ENCODE measurements at places on chromosomes 12 and 14.

DNA sequence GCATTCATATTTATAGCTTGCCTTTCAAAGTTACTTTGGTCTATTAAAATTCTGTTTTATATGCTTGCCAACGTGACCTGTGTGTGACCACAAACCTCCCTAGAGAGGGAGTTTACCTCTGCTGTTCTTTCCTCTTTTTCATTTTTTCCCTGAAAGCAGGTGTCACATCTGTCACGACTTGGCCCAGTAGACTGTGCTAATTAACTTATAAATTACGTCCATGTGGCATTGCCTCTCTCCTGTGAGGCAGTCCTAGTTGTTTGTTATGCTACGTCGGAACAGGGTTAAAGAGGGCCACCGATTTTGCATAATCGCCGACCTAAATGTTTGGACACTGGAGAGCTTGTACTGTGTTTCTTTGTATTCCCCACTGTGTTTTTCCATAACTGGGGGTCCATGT is 343.9 kb upstream of the FLRT2 start:
- no peaks in the 10 kb centered on the region for H3K4me1 ChIP-seq
- no peaks in the 10 kb centered on the region for H3K36me3 ChIP-seq
- no peak overlapping the region for H3K4me3 ChIP-seq
- DNase-seq: no peak
- H3K27me3 ChIP-seq: no peaks in the 10 kb centered on the region

DNA sequence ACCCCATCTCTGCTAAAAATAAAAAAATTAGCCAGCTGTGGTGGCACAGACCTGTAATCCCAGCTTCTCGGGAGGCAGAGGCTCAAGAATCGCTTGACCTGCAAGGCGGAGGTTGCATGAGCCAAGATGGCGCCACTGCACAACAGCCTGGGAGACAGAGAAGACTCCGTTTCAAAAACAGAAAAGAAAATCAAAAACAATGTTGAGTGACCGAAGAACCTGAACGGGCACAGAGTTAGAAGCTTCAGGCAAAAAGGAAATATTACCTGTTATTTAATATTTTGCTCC is 3.5 kb downstream of the GLT1D1 start:
- H3K27me3 ChIP-seq: no peaks in the 10 kb centered on the region
- H3K4me3 ChIP-seq: no peak overlapping the region
- no peaks in the 10 kb centered on the region for H3K4me1 ChIP-seq

- H3K4me3 ChIP-seq: no peak overlapping the region
- no peaks in the 10 kb centered on the region for H3K4me1 ChIP-seq
- H3K36me3 ChIP-seq: no peaks in the 10 kb centered on the region
- no peak overlapping the region for H3K27ac ChIP-seq
- H3K27me3 ChIP-seq: no peaks in the 10 kb centered on the region
- DNase-seq: no peak
Measured at GRCh38 chr12:12872934-12873275, 18.5 kb upstream of the GPRC5A start.

DNA sequence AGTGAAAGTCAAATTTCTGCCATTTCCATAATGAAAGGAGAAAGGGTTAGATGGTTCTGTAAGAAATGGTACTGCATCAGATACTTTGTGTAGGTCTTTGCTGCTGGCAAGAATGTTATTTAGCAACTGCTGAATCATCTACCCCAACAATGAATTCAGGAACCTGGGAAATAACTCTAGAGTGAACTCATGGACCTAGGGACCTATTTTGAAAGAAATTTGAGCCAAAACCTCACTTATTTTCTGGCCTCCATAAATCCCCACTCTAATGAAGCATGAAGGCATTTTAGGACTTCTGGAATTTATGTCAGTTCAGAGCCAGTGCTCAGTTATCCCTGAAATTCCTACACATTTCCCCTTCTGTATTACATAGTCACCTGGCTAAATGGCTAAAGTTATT is 50.9 kb upstream of the CPNE8 start:
- H3K4me1 ChIP-seq: no peaks in the 10 kb centered on the region
- H3K4me3 ChIP-seq: no peak overlapping the region
- no peak for DNase-seq

DNA sequence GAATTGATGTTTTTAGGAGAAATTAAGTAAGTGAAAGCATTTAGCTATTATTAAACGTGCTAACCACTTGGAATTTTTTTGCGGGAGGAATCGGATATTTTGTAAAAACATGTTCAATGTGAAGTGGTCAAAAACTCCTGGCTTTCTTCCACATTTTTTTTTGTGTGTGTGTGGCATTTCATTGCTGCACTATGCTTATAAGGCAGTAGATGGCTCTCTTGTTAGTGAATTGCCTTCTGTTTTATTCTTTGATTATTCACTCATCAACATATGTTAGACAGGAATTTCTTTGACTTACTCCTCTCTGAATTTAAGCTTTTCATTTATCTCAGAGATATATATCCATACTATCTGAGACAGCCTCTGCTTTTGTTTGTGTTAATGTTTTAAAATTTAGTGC is 71.3 kb downstream of the DERA start:
- no peak overlapping the region for H3K4me3 ChIP-seq
- H3K4me1 ChIP-seq: no peaks in the 10 kb centered on the region
- H3K27ac ChIP-seq: no peak overlapping the region
- peaks cover 8% of the 10 kb centered on the region for H3K36me3 ChIP-seq
- DNase-seq: no peak

DNA sequence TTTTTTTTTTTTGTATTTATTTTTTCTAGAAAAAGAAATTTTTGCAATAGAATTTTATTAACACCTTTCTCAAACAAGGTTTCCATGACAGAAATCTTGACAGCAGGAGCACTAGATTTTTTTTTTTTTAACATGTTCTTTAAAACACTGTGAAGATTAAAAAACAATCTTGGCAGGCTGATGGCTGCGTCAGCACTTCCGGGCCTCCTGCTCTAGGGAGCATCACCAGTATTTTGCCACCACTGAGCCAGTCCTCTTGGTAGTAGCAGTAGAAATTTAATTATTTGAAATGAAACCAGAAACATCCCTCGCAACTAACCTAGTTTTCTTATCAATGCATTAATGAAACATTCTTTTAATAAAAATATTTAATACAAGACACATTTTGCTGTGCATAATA is 99.6 kb downstream of the APAF1 start:
- no peaks in the 10 kb centered on the region for H3K27me3 ChIP-seq
- H3K4me3 ChIP-seq: peak overlapping the region; percentile 72
- H3K4me1 ChIP-seq: peaks cover 13% of the 10 kb centered on the region
- H3K36me3 ChIP-seq: no peaks in the 10 kb centered on the region

DNA sequence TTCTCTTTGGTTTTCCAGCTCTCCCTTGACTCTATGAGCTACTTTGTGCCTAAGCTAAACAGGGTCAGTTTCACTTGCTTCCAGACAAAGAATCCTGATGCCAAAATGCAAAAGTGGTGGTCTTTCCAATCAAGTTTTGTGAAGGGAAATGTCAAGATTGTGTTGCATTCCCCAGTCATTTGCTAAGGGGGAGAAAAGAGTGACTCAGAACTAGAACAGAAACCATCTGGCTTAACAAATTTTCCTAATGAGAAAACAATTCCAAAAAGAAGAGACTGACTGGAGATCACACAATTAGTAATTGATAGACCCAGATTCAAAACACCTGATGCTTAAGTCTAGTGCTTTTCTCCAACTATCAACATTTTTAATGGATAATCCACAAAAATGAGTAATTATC is 235.1 kb upstream of the DIO2 start:
- no peaks in the 10 kb centered on the region for H3K4me1 ChIP-seq
- no peaks in the 10 kb centered on the region for H3K36me3 ChIP-seq
- DNase-seq: no peak
- H3K4me3 ChIP-seq: no peak overlapping the region

GRCh38 chr12:115132905-115133304 is 448.9 kb upstream of the TBX3 start:
- no peaks in the 10 kb centered on the region for H3K4me1 ChIP-seq
- no peaks in the 10 kb centered on the region for H3K27me3 ChIP-seq
- DNase-seq: no peak
- no peak overlapping the region for H3K4me3 ChIP-seq
- H3K36me3 ChIP-seq: no peaks in the 10 kb centered on the region

DNA sequence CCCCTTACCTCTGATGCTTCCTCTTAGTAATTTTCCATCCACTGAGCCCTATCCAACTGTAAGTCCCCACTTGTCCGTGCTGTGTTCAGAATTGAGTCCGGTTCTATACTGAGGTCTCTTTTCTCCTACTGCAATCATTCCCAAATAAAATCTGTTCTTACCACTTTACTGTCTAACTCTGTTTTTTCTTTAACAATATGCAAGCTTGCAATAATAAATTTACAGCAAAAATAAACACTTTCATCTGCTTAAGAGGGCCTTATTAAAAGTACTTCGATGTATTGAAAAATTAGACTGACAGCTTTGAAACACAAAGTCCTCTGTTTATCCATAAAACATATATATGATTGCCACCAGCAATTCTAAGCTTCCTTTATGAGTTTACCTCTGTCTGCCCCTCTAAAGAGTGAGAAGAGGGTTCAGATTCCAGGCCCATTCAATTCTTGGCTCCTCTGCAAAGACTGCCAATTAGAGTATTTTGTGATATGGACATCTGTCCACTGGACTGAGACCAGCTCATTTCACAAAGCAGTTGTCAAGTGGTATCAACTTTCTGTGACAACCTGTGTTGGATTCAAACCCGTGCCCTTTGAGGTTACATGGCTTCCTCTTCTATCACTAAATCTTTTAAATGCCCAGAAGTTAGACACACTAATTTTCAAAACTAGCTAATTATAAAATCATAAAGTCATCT is 39.9 kb upstream of the G2E3 start:
- H3K27me3 ChIP-seq: peaks cover 4% of the 10 kb centered on the region
- H3K4me3 ChIP-seq: no peak overlapping the region
- no peak overlapping the region for H3K27ac ChIP-seq
- no peaks in the 10 kb centered on the region for H3K36me3 ChIP-seq
- no peak for DNase-seq

DNA sequence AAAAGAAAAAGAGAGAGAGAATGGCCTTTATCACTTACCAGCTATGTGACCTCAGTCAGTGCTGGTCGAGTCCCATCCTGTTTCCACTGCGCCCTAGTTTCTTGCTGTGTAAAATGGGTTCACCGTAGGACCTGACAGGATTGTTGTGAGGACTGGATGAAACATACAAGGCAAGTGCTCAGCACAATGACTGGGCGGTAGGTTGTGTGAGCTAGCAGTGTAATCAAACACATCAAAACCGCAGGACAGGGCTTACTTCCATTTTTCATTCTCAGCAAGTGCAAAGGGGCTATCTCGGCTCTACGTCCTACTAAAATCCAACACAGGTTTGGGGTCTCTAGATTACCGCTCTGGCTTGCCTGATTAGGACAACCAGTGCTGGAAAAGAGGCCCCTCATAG is 36.4 kb upstream of the ATXN2 start:
- DNase-seq: no peak
- H3K27me3 ChIP-seq: no peaks in the 10 kb centered on the region
- H3K27ac ChIP-seq: no peak overlapping the region
- H3K36me3 ChIP-seq: peaks cover 2% of the 10 kb centered on the region
- no peak overlapping the region for H3K4me3 ChIP-seq

DNA sequence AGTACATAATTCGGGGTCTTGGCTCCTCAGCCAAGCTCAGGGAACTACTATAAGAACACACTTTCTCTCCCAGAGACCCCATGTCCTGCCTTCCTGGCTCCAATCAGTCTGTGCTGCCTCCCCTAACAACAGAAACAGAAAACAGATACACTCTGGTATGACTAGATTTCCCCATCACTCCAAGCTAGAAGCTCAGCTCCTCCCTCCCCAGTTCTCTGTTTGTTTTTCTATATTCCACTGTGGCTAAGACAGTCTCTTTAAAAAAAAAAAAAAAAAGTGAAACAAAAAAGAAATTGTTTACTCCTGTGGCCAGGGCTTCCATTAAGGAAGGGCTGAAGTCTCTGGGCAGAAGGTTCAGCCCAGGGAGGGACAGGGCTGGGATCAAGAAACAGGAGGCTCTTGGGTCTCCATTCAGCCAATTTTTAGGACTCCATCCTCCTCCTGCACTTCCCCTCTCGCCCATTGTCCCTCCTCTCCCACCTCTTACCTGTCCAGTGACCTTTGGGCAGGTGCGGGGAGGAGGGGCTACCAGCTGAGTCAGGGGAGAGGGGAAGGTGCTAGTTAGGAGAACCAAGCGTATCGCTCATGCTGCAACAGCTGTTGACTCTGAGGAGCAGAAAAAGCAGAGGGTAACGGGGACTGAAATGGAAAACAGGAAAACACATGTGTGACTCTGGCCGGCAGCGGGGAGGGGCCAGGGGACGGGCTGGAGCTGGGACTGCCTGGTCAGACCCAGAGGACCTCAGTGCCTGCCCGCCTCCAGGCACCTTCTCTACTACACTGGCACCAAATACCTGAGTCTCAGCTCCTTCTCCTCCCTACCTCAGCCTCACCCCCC is 4.1 kb upstream of the SLC7A7 start:
- no peak overlapping the region for H3K27ac ChIP-seq
- no peak overlapping the region for H3K4me3 ChIP-seq
- peaks cover 6% of the 10 kb centered on the region for H3K27me3 ChIP-seq
- no peak for DNase-seq

DNA sequence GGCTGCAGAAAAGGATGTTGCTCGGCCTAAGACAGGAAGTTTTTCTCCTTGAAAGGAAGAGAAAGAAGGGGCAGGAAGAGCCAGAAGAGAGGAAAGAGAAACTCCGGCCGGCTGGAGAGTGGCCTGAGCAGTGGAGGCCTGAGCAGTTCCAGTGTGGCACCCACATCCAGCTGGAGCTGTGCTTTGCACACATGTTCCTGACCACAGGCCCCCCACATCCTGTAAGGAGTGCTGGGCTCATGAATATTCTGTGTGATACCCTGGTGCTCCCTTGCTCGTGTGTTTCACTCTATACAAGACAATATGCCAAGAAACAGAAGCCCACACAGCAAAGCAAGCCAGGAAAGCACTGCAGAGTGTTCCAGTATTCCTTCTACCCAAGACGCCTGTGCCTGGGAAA is 27.1 kb downstream of the POLE start:
- no peak overlapping the region for H3K4me3 ChIP-seq
- DNase-seq: peak; percentile 34
- no peak overlapping the region for H3K27ac ChIP-seq
- H3K4me1 ChIP-seq: no peaks in the 10 kb centered on the region
- H3K36me3 ChIP-seq: peaks cover 82% of the 10 kb centered on the region
- no peaks in the 10 kb centered on the region for H3K27me3 ChIP-seq

- H3K27ac ChIP-seq: no peak overlapping the region
- peaks cover 86% of the 10 kb centered on the region for H3K36me3 ChIP-seq
- DNase-seq: no peak
- H3K4me1 ChIP-seq: peaks cover 4% of the 10 kb centered on the region
Measured at GRCh38 chr14:31118892-31119291, 88.7 kb downstream of the HECTD1 start.

GRCh38 chr14:104579507-104579906 is at the start of gene C14orf180:
TSS of gene C14orf180 (plus strand) at chr14:104579764. CDS start at chr14:104586431, 6,667 bp downstream.
- no peak within 1 kb of the TSS for H3K4me3 ChIP-seq
- DNase-seq: no peak
- no peaks in the 10 kb centered on the region for H3K27me3 ChIP-seq
- no peaks in the 10 kb centered on the region for H3K4me1 ChIP-seq

GRCh38 chr12:54442961-54443360 is 23.9 kb upstream of the ITGA5 start:
- H3K27ac ChIP-seq: no peak overlapping the region
- no peak overlapping the region for H3K4me3 ChIP-seq
- no peaks in the 10 kb centered on the region for H3K36me3 ChIP-seq
- DNase-seq: no peak
- H3K4me1 ChIP-seq: no peaks in the 10 kb centered on the region

Data from CD4-positive, CD25-positive, alpha-beta regulatory T cell (primary cell).